ENCODE measurements at places on chromosomes 6 and 20.
A peak's percentile ranks its signal among the peaks of the same experiment; 100 is the strongest.

- DNase-seq = no peak
These were observed 38.1 kb upstream of the HLA-E start for GRCh38 chr6:30450909-30451841.

DNA sequence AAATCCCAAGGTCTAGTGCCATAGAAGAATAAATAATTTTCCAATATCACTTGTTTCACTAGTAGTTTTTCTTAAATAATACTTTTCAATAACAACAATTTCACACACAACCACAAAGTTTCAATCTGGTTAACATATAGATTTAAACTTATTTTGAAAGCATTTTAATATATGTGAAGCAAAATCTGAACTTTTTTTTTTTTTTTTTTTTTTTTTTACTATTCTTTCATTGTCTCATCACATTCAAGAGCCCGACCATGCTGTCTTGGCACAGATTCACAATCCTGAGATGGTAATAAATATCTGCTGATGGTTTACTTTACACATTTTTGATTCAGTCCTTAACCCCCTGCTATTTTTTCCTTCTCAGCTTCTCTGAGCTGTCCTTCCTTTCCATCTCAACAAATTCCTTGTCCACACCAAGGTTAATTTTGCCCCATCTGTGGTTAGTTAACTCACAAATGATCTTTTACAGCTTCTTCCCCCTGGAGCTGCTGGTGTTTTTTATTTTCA lies 262.8 kb downstream of the TMEM242 start:
- DNase-seq = no peak

GRCh38 chr6:41177287-41177686 lies 14.4 kb upstream of the TREM2 start:
- no peak for DNase-seq

DNA sequence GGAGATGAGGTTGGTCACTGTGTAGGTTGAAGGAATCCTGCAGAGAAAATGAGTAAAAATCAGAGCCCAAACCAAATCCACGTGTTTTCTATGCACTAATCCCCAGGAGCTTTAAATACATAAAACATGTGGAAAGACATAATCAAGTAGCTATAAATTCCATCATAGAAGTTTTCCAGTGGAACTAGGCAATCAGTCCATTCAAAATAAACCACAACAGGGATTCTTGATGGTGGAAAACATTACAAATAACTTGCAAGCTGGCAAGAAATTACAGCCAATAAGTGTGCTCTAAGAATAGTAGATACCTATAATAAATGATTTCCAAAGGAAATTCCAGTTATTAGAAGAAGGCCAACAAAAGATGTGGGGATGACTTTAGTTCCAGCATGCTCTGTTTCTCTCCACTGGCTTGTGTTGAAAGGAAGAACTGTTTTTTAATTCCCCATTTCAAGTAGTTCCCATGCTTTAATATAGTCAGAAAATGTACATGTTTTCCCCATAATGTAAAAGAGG lies 49.8 kb upstream of the ADGRG6 start:
- no peak for DNase-seq

- no peak for DNase-seq
These were observed 1592.6 kb downstream of the GRIK2 start for GRCh38 chr6:102986086-102986485.

- DNase-seq = no peak
These were observed 70.8 kb downstream of the CHMP4B start for GRCh38 chr20:33881989-33882388.

GRCh38 chr6:86943819-86944407 lies 6.6 kb downstream of the HTR1E start:
- peak; percentile 67 for DNase-seq

GRCh38 chr6:110158479-110158878 lies 21.0 kb downstream of the WASF1 start:
- no peak for DNase-seq

- DNase-seq = no peak
These were observed 5.6 kb downstream of the ANKS1A start for GRCh38 chr6:34894693-34895092.

GRCh38 chr6:147017153-147017552 lies 187.1 kb upstream of the STXBP5 start:
- no peak for DNase-seq

- no peak for DNase-seq
These were observed 44.5 kb downstream of the NCOA7 start for GRCh38 chr6:125835221-125835744.

GRCh38 chr6:138571181-138571580 lies 71.9 kb upstream of the NHSL1 start:
- no peak for DNase-seq

GRCh38 chr6:51513891-51514747 lies 573.3 kb downstream of the PKHD1 start:
- no peak for DNase-seq

GRCh38 chr6:75458895-75459294 lies 34.7 kb downstream of the FILIP1 start:
- no peak for DNase-seq

- DNase-seq = no peak
These were observed 33.9 kb upstream of the TNFRSF21 start for GRCh38 chr6:47343600-47343999.

DNA sequence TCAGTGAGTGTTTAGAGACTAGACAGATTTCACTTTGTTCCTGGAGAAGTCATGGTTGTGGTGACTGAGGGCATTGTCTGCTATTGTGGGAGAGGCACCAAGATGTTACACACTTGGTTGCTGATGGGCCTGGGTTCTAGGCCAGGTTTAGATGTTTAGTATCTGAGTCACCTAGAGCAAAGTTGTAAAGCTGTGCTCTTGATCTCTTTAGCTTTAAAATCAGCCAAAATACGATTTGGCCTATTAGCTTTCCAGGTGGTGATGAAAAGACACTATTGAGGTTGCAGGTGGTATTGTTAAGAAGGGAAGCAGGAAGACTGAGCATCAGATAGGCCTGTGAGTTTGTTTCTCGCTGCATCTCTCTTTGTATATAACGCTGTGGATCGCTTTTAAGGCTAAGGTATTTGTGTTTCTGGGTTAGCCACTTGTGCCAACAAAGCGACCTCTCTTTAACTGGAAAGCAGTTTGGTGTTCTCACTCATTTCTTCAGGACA lies 48.6 kb downstream of the FOXO3 start:
- DNase-seq = no peak

DNA sequence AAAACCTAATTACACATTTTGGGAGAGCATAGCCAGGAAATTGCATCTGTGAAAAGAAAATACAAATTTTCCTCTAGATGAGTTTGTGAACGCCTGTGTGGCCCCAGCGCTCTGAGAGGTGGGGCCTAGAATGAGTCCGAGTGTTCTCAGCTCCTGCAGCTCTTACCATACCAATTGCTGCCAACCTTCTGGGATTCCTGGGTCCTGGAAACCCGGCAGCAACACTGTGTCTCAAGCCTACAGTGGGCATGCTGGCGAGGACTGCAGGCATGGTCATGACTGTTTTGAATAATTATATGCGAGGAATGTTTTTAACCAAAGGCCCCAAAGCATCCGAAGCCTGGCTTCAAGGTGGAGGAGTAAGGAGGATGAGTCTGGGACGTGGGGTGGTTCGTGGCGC lies 90.4 kb downstream of the SERAC1 start:
- DNase-seq = no peak

- DNase-seq = no peak
These were observed 43.3 kb upstream of the MRPS10 start for GRCh38 chr6:42260972-42261371.

GRCh38 chr6:53582963-53583362 lies 38.1 kb upstream of the GCLC start:
- DNase-seq = no peak

DNA sequence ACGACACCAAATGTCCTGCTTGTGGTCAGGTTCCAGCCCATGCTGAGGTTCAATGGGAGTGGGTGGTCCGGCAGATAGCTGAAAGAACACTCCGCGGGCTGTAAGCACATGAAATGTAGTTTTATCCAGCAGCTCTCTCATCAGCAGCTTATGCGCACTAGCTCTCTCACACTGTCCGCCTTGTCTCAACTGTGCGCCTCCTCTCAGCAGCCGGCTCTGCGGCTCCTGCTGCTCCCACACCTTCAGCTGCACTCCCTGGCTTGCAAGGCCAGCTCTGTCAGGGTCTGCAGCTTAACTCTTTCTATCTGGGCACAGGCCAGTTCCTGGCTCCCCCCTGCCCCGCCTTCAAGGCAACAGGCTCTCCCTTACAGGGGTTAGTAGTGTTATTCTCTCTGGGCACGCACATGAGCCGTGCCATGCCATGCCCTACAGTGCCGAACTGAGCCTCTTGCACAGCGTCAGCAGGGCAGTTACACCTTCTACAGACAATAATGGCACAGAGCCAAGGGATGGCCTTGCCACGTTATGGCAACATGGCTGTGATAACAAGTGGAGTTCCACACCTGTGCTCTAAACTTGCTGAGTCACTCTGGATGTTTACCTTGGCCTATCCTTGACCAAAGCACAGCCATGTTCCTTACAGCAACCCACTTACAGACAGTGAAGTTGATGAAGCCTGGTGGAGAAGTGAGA lies 84.0 kb upstream of the LRFN2 start:
- DNase-seq = no peak

- no peak for DNase-seq
These were observed 6.5 kb upstream of the TMEM74B start for GRCh38 chr20:1191299-1191698.

DNA sequence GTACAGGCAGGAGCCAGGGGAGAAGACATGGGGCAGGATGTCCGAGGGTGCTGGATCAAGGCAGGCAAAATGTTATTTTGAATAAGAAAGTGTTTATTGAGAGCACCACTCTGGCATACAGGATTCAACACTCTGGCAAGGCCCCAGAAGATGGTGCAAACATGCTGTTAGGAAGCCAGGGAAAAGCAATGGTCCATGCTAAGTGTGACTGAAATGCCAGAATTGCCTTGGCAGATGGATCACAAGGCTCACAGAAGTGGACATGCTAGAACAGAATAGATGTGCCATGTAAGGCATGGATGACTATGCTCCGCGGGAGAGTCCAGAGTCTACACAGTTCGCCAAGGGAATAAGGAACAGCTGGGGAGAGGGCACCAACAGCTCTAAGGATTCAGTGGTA lies 54.6 kb downstream of the QRSL1 start:
- DNase-seq = no peak

- no peak for DNase-seq
These were observed 238.9 kb downstream of the TBC1D7 start for GRCh38 chr6:13089296-13089994.

DNA sequence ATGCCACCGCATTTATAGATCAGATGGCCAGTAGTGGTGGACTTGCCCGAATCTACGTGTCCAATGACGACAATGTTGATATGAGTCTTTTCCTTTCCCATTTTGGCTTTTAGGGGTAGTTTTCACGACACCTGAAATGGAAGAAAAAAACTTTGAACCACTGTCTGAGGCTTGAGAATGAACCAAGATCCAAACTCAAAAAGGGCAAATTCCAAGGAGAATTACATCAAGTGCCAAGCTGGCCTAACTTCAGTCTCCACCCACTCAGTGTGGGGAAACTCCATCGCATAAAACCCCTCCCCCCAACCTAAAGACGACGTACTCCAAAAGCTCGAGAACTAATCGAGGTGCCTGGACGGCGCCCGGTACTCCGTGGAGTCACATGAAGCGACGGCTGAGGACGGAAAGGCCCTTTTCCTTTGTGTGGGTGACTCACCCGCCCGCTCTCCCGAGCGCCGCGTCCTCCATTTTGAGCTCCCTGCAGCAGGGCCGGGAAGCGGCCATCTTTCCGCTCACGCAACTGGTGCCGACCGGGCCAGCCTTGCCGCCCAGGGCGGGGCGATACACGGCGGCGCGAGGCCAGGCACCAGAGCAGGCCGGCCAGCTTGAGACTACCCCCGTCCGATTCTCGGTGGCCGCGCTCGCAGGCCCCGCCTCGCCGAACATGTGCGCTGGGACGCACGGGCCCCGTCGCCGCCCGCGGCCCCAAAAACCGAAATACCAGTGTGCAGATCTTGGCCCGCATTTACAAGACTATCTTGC lies 725 bp downstream of the EEF1A1 start:
- DNase-seq = no peak

- peak; percentile 3 for DNase-seq
These were observed 39.6 kb upstream of the PRELID3B start for GRCh38 chr20:59082077-59082740.

DNA sequence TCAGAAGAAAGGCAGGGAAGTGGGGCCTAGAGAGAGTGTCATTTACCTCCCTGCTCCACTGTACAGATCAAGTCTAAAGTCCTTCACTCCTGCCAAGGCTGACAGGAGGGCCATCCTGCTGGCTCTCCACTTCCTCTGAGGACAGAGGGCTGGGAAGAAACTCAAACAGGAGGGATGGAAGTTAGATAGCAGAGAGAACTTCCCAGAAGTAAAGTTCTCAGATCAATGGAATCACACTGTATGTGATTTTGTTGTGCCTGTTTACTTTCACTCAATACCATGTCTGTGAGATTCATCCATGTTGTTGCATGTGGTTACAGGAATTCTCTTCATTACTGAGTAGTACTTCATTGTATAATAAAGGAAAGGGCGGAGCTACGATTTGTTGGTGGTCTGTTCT lies 32.3 kb upstream of the ZFAND3 start:
- DNase-seq = no peak

GRCh38 chr6:138026342-138026741 lies 80.9 kb downstream of the PERP start:
- DNase-seq = no peak

- no peak for DNase-seq
These were observed 15.0 kb downstream of the SS18L1 start for GRCh38 chr20:62158541-62158940.

GRCh38 chr6:12363651-12364381 lies 73.7 kb downstream of the EDN1 start:
- DNase-seq = no peak

- DNase-seq = no peak
These were observed 42.0 kb downstream of the JARID2 start for GRCh38 chr6:15287670-15288375.

- no peak for DNase-seq
These were observed 20.2 kb upstream of the CD93 start for GRCh38 chr20:23106271-23106851.

DNA sequence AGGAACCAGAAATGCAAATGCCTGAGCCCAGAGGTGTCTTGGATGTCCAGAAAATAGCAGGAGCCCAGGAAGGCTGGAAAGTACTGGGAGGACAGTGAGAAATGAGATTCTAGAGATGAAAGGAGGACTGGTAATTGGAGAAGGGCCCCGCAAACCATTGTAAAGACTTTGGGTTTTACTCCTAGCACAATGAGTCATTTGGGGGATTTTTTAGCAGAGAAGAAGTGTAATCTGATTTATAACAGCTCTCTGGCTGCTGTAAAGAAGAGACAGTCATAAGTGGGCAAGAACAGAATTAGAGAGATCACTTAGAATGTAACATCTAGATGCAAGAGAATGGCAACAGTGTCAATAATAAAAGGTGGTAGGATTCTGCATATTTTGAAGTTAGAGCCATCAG lies 40.2 kb downstream of the SLC35F1 start:
- DNase-seq = no peak

DNA sequence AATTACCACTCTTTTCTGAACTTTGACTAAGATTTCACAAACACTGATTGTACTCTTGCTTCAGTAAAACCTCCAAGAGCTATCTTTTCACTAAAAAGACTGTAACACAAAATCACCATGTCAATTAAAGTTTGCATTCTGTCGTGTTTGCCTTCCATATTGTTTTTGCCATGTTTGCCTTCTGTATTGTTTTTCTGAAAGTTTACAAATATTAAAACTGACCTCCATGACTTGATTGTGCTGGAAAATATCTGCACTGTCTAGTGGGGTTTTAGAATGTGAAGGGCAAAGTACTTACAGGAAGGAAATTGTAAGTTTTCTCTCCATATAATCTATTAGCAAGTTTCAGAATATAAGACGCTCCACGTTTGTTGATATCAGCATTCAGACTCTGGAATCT lies 3.4 kb downstream of the SERPINB1 start:
- DNase-seq = no peak

- no peak for DNase-seq
These were observed 588 bp upstream of the NCOA3 start for GRCh38 chr20:47501116-47501481.
